Stimulated activated CD8-positive, alpha-beta memory T cell treated with anti-CD3 and anti-CD28 coated beads, Interleukin-7, amount 100 ng/mL, for 1 hour (primary cell): ENCODE measurements at places on chromosomes 1 and 21.

DNA sequence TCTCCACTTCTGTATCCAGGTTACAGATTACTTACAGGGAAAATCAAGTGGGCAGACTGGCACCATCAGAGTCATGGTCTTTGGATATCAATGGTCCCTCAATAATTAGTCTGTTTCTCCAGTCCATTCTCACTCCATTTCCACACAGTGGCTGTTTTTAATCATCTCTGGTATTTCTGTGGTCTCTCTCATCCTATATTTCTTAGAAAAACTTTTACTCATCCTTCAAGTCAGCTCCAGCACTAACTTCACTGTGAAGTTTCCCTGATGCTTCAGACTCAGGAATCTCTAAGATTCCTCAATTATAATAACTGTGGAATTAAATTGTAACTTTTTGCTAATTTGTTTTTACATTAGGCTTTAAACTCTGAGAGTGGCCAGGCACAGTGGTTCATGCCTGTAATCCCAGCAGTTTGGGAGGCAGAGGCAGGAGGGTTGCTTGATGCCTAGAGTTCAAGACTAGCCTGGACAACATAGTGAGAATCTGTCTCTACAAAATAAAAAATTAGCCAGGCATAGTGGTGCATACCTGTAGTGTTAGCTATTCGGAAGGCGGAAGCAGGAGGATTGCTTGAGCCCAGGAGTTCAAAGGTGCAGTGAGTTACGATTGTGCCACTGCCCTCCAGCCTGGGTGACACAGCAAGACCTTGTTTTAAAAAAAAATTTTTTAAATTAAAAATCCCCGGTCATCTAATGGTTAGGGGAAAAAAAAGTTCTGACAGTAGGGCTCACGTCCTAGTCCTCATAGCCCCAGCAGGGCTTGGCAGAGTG, 10.6 kb downstream of the CD160 start:
- no peak for DNase-seq

DNA sequence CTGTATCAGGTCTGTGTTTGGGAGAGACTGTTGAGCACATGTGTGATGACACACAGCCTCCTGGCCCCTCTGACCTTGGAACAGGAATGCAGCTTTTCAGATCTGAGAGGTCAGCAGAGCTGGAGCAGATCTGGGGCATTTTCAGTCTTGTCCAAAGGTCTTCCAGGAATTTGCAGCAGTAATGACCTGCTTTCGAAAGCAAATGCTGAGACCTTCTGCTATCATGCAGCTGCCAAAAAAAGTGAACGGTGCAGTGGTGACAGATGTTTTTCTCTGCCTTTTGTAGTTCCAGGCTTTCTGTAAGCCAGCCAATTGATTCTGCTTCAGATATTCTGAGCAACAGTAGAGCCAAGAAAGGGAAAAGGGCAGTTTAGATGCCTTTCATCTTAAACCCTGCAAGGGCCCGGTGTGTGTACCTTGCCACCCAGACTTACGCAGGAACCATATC, 137.8 kb upstream of the COA6 start:
- no peak for DNase-seq

- DNase-seq: no peak
These were observed 68.4 kb upstream of the TENT5C start for GRCh38 chr1:117537291-117537920.

DNA sequence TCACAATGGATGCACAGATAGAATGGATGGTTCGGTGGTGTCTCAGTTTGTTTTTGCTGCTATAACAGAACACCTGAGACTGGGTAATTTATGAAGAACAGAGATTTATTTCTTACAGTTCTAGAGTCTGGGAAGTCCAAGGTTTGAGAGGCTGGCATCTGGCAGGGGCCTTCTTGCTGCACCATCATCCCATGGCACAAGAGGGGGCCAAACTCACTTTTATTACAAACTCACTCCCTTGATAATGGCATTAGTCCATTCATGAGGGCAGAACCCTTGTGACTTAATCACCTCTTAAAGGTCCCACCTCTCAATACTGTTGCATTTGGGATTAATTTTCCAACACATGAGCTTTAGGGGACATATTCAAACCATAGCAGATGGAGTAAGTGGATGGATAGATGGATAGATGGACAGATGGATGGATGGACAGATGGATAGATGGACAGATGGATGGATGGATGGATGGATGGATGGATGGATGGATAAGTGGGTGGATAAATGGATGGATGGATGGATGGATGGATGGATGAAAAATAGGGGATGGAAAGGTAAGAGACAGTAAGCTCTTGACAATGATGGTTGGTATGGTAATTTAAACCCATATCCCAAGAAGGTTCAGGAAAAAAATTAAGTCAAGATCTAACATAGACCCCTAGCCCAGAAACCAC, 16.5 kb downstream of the CAMK2N1 start:
- no peak for DNase-seq

- no peak for DNase-seq
These were observed 148.7 kb downstream of the MAST2 start for GRCh38 chr1:45952072-45952471.

GRCh38 chr21:45179568-45180245, 105.3 kb downstream of the ADARB1 start:
- DNase-seq: no peak

DNA sequence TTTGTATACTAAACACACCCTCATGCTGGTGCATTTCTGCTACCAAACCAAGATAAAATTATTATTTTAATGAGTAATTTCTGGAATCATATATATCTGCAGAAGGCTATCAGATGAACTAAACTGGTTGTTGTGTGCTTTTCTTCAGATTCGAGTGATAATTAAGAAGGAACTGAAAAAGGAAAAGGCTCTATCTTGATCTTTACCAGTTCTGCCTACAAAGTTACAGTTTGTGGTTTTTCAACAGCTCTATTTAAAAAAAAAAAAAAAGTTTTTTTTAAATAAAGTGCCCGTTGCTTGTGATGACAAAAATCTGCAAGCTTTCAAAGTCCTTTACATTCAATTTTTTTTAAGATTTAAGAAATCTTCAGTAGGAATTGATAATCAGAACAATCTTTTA, 13.6 kb downstream of the DENND1B start:
- DNase-seq: no peak

- DNase-seq: no peak
These were observed 9.7 kb upstream of the UMODL1 start for GRCh38 chr21:42061195-42061985.

DNA sequence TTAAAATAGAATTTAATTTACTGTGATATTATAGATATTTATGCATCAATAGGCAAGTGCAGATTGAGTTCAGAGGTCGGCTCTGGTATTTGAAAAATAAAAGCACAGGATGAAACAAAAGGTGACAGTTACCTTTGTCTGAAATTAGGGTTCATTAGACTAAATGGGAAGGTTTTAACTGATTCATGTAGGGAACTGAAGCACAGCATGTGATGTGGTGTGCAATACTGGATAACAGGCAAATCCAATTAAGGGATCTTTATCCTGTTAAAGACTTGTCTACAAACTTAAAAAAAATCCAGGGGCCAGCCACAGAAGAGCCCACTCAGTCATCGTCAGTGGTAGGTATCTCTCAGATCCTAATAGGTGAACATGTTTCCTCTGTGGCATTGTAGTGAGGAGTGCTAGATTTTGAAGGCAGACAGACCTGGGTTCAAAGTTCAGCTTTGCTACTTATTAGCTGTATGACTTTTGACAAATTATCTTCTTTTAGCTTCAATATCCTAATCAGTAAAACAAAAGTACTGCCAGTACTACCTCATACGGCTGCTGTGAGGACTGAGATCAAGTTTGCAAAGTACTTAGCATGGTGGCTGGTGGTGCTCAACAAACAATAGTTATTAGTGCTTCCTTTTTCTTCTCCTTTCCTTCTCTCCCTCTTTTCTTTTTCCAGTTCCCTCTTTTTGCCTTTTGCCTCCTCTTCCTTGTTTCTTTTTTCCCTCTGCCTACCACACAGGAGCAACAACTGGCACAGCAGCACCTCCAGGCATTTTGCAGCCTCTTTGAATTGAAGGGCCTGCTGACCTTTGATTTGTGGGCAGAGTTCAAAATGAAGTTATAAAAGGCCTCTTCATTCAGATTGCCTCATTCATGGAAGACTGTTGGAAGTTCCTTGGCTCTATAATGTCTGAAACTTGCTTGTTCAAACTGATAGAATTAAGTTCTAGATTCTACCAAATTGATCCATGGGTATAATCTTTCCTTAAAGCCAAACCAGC, 44.9 kb upstream of the FOXD3 start:
- no peak for DNase-seq

- no peak for DNase-seq
These were observed 98.4 kb upstream of the SLC45A1 start for GRCh38 chr1:8219530-8219929.

DNA sequence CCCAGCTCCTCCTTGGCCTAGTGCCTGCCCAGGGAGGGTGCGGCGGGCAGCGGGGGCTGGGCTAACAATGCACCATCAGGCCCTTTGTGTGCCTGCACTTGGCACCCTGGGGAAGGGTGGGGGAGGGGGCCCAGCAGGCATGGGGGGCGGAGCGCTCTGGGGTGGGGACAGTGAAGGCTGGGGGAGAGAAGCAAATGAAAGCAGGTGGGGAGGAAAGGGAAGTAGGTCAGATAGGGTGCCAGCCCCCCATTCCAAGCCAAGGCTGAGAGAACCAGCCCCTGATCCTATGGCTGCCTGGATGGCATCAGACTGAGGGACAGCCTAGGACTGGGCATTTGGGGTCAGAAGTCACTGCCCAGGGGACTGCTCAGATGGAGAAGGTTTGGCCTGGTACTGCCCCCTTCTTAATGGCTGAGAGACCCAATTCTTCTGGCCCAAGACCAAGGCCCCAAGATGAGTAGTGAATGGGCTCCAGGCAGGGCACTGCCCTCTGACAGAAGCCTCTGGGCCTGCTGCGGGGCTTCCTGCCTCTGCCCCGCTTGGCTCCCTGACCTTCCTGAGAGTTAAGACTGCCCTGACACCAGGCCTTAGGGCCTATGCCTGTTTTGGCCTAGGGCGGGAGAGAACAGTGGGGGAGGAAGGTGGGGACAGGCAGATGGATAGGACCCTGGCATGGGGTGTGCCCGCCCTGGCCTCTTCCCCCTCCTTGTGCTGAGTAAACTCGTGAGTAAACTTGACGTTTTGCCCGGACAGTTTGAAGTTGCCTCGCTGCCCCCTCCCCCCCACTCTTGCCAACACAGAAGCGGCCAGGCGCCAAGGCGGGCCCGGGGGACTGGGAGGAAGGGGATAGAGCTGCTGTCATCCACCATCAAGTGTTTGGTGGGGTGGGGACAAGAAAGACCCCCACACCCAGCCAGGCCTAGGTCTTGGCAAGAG, 2.7 kb downstream of the ZBTB7B start:
- DNase-seq: no peak

- no peak for DNase-seq
These were observed 415.1 kb downstream of the LRRIQ3 start for GRCh38 chr1:73782901-73783300.
